ENCODE measurements at places on chromosomes 2 and 18.

DNA sequence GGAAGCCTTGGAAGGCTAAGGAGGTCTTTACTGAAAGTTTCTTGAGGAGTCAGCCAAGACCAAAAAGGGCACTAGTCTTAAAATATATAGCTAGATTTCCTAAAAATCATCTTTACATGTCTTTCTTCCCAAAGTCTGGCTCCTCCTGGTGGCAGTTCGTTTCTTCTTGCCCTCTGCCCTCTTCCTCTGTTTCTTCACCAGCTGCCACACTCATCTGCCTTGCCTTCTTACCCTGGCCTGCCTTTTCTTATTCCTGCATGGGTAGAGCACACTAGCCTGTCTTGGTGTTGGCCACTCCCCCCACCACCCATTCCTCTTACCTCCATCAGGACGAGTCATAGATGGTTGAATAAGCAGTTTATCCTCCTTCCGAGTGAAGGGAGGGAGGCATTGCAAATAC lies 129.8 kb downstream of the RAPGEF4 start:
- DNase-seq: no peak

GRCh38 chr2:211070547-211070946 lies 514.1 kb downstream of the CPS1 start:
- no peak for DNase-seq

GRCh38 chr2:70680735-70681134 lies 87.3 kb downstream of the ADD2 start:
- no peak for DNase-seq

GRCh38 chr2:33021542-33022227 lies 74.9 kb downstream of the LTBP1 start:
- no peak for DNase-seq
